ENCODE measurements at places on chromosomes 2 and 18.
A peak's percentile ranks its signal among the peaks of the same experiment; 100 is the strongest.

DNA sequence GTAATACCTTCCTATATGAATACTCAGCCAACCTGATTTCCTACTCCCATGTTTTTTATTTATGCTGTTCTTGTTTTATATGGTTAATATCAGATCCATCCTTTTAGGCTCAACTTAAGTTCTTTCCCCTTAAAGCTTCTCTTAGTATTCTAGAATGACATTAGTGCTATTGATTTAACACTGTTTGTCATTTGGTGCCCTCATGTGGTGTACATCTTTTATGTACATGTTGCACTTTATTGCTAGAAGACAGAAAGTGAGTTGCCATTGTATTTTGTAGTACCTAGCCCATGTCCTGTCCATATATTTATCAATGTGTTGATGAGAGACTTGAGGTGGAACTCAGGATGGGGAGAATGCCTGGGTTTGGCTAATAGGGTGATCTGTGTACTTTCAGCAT is 2.5 kb downstream of the HTRA2 start:
- DNase-seq: peak; percentile 15

- DNase-seq: no peak
Observed at GRCh38 chr2:74858281-74858680, 24.4 kb downstream of the HK2 start.

DNA sequence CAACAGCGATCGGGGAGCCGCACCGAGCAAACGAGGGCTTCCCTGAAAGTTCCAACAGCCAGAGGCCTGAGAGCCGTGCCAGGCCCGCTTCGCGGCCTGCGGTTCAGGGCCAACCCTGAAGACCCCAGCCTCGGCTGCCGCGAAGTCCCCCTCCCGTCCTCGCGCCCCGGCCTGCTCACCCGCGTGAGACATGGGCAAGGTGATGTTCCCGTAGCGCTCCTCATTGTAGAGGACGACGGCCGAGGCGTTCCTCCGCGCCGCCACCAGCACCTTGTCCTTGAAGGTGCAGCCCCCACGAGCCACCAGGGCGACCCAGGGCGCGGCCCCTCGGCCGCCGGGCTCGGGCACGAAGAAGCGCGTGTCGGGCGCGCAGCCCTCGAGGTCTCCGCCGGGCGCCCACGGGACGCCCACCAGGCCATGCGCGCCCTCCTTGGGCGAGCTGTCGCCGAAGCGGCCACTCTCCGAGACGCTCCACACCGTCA is 510 bp downstream of the RNF149 start:
- no peak for DNase-seq

GRCh38 chr2:113831161-113831560 is 58.7 kb upstream of the ACTR3 start:
- DNase-seq: no peak

DNA sequence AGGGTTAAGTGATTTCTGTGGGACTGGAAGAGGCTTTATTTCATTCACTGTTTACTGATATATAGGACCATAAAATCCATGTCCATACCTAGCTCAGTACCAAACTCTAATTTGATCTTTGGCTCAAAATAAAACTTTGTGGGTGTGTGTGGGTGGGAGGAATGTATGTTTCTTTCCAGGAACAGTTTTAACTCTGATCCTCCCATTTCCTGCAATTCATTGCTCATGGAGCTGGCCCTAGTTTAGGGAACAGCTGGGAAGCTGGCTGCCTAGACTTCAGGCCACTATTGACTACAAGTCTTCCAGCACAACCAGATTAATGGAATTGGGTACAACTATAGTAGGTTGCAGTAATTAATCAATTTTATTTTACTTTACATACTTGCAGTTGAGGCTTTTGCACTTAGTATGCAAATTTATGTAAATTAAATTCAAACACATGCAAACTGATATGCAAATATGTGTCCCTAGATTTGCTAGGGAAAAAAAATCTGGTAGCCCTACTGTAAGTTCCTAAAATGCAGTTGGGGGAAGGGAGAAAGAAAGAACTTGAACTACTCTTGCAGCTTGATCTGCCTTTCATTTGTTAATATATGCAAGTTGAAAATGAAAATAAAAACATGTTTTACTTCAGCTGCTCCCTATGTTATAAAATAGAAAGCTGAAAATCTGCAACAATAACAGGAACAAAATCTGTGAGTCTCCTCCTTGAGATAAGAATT is 1070.3 kb upstream of the CELF4 start:
- DNase-seq: no peak

DNA sequence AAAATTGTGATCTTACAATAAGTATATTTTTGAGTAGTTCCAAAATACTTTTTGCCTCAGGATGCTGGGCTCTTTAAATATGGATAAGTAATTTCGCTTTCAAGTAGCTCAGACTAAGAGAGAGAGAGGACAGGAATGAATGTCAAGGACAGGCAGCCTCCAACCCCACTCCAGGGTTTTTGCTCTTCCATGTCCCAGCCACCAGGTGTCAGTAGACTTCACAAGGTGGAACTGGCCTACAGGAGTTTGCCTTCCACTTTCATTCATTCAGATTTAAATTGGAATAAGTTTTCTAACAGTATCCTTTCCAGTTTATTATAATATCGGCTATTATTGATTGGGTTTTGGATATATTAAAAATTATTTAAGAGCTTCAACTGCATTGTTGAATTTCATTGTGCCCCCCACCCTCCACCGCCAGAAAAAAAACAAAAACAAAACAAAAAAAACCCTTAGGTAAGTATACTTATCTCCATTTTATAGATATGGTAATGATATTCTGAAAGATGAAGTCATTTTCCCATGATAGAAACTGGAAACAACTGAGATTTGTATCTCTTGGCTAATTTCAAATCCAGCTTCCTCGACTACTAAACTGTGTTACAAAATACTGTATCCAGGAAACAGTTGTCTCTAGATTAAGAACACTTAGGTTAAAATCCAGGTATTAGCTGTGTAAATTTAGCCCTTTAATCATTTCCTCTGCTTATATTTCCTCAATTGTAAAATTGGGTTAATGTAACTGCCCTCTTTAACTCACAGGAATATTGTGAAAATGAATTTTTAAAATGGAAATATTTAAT is 793.1 kb downstream of the ERBB4 start:
- DNase-seq: peak; percentile 72

DNA sequence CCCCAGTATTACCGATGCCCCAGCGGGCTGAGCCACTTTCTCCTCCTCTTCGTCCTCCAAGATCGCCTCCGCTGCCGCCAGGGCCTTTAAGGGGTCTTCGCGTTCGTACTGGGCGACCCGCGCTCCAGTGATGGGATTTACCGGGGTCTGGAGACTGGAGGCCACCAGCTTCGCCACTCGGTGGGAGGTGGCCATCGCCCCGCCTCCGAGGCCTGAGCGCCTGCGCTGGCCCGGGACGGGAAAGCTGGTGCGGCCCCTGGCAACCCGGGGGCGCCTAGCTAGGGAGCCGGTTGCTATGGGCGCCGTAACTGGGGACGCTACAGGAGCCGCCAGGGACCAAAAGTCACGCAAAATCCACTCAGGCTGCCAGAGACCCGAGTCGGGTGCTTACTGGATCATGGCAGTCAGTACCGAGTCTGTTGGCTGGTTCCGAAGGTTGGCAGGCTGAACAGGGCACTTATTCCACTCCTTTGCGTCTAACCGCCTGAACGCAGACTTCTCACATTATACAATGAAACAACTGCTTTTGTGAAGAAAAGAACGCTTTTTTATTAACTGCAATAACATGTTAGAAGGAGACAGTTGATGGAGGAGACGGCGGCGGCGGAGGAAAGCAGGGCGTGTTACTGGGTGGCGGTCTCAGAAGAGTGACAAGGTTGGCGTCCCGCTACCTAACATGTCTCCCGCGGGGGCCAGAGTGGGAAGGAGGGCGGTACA is at the start of gene FAM161A:
Gene FAM161A, minus strand, starts transcription at position 214 of the 717 bp plus-strand sequence. Its CDS starts 19 bp downstream, at position 195.
- peak; percentile 76 for DNase-seq

All from NCI-H510A treated with DMSO at 0.1 percent for 48 hours (cell line).